ENCODE measurements at places on chromosomes 3 and 15.

- DNase-seq = no peak
Observed at GRCh38 chr3:67517781-67518180, 136.6 kb downstream of the SUCLG2 start.

DNA sequence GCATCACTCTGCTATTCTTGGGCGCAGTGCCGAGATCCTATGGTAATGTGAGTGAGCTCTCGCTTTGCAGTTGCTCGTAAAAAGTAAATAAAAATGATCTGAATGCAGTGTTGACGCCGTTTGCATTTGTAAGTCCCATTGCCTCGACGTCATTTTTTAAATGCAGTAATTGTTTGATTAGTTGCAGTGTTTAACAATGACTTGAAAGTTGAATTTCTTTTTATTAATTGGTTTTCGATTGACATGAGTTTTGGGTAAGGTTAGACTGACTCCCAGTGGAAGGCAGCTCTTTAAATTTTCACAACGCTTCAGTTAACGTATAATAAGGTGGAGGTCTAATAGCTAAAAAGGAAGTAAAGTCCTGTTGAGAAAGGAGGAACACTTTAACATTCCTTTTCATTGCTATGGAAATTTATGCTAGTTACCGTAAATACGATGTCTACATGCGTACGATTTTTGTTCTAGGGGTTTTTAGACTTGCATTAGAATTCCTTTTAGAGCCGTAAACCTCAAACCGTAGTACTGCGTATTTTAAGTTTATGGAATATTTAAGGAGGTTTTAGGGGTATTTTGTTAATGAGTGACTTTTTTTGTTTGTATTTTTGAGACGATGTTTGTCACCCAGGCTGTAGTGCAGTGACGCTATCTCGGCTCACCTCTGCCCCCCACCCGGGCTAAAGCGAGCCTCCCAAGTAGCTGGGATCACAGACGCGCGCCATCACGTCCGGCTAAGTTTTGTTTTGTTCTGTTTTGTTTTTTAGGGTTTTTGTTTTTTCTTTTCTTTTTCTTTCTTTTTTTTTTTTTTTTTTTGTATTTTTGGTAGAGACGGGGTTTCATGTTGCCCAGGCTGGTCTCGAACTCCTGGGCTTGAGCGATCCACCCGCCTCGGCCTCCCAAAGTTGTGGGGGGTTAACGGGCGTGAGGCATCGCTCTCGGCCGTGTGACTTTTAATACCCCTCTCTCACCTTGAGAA lies 1.4 kb downstream of the MORF4L1 start:
- no peak for DNase-seq

GRCh38 chr3:13852638-13853009 lies 27.2 kb downstream of the WNT7A start:
- no peak for DNase-seq

DNA sequence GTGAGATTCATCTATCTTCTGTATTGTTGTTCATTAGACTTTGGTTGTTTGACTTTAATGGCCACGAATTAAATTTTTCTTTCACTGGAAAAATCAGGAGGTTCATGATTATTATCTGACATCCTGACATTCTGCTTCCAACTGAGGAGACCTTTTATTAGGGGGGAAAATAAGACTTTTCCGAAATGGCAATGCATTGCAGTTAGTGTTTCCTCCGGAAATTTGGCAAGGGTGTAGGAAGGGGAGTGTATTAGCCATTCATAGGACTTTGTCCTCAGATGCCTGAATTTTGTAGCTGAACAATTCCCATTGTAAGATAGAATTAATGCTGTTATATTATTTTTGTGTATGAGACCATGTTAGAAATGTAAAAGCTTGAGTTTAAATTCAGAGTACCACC lies 450.6 kb upstream of the TGFBR2 start:
- DNase-seq = no peak

- peak; percentile 31 for DNase-seq
Observed at GRCh38 chr3:104102386-104102785, 1264.3 kb upstream of the ALCAM start.

DNA sequence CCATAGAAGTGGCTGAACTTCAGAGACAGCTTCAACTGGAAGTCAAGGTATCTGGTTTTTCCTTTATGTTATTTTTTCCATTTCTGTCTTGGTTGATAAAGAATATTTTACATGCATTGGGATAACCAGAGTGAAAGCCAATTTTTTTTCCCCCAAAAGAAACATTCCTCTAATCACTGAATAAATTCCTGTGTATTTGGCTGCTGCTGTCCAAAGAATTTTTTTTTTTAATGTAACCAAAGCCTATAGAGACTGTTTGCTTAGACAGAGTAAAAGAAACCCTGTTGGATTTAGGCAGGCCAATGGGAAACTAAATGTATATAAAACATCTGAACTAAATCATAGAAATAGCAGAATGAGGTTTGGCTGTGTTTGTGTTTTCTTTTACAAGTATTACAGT lies 75.2 kb downstream of the CGNL1 start:
- DNase-seq = no peak

DNA sequence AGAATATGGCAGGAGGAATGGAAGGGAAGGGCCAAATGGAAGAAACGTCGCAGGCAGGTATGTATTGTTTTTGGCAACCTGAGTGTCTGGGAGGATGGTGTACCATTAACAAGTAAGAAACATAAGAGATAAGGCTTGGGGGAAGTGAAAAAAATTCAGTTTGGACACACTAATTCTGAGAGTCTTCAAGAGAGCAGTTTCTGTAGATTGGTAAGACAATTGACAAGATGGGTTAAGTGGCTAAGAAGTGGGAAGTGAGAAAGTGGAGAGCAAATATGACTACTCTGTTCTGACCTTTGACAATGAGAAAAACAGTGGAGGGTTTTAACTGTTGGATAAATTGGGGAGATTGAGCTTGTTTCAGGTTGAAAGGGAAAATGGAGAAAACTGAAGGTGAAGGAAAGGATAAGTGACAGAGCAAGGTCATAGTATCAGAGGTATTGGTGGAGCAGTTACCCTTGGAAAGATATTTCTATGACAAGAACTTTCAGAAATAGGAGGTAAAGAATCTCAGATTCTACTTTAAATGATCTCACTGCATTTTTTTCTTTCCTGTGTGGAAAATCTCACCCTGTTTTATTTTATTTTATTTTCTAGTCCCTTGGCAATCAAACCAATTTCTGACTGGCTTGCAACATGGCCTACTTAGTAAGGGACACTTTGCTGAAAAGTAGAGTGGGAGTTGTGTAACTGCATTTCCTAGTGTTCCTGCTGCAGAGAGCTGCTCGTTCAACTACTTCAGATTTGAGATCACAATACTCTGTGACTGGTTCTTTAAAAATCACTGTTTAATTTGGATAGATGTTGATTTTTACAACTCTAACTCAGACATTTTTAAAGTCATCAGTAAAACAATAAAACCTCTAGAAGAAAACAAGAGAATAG lies 23.1 kb upstream of the GABPB1 start:
- DNase-seq = no peak

DNA sequence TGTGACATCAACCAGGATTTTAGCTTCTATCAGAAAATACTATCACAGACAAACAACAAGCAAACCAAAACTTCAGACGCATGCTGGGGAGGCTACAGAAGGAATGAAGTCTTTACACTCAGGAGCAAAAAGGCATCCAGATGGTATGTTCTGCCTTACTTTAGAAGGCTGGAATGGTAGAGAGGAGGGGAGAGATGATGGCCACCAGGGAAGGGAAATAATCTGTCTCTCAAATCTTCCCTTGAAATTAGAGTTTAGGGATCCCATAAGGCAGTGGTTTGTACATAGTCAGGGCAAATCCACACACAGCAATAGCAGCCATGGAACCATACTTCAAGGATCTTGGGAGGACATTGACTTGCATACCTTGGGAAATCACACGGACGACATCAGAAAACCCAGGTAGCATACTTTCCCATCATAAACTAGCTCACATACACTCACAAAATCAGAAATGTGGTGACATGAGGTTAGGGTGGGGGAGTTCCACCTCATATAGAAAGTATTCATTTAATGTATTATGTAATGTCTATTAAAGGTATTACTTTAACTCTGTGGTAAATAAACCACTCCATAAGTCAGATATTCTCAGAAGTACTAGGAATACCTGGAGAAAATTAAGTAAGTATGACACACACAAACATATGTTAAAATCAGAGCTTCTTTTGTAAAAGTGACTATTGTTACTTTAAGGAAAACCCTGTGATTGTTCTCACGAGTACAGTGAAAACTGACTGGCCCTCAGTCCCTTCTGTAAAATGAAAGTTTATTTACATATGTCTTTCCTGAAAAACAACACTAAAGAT lies 9.4 kb downstream of the BTLA start:
- no peak for DNase-seq

- no peak for DNase-seq
Observed at GRCh38 chr3:73094129-73094528, 32.7 kb downstream of the EBLN2 start.

GRCh38 chr3:151008699-151009098 lies 36.2 kb upstream of the CLRN1 start:
- peak; percentile 8 for DNase-seq

DNA sequence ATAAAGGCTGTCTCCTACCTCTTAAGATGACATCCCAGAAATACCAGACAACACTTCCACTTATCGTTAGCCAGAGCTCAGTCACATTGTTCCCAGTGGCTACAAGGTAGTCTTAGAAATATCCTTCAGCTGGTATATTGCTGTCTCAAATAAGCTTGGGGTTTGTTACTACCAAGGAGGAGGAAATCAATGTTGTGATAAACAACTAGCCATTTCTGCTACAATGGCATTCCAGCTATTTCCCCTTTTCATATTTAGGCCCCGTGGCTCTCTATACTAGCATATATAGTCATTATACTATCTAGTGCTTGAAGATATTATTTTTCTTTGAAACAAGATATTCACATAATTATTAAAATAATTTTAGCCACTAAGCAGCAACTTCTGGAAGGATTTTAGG lies 56.5 kb downstream of the VPS8 start:
- DNase-seq = no peak

- DNase-seq = no peak
Observed at GRCh38 chr3:53181024-53181371, 20.0 kb downstream of the PRKCD start.

GRCh38 chr3:157445857-157446256 lies 9.2 kb downstream of the PTX3 start:
- DNase-seq = no peak

DNA sequence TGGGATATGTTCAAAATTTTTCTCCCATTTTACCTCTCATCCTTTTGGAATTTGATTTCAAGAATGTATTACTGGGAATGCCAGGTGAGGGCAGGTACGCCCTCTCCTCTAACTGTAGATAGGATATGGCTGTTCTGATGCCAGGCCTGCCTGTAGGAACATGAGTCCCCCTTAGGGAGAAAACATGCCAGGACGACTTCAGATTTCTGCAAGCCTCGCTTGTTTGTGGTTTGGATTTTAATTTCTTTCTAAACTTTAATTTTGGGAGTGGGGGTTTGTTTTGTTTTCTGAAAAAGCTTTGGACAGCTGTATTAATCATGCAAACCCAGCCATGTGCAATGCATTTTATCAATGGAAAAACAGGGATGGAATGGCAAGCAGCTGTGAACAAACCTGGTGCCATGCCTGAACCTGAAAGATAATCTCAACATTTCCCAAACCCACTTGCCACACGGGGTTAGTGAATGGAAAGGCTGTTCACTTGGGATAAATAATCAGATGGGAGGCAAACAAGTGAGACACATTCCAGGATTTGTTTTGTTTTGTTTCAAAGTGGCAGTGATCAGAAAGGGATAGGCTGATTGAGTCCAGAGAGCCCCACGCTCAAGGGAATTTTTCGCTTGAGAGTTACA lies 207.6 kb downstream of the GAP43 start:
- no peak for DNase-seq
